Stimulated activated memory B cell treated with anti-CD40 and anti-IgM and Interleukin-4, amounts not matched to agents 10 μg/mL and 1 μg/mL and 100 μg/mL, for 72 hours (primary cell): ENCODE measurements at places on chromosomes 7 and 10.

DNA sequence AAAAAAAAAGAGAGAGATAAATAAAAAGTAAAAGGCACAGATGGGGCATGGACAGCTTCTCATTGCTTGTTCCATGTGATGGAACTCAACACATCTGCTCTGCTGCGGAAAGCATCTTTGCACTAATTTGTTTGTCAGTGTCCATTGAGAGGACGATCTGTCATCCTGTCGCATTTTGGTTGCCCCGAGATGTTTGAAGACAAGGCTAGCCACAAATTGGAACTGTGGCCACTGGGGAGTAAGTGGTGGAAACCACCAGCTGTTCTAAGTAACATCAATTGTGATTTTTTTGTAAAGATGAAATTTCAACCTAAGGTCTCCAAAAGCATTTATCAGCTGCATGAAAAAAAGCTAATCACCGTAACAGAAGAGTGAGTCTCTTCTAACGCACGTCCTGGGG lies 312.7 kb downstream of the ADARB2 start:
- ATAC-seq: peak; percentile 58

DNA sequence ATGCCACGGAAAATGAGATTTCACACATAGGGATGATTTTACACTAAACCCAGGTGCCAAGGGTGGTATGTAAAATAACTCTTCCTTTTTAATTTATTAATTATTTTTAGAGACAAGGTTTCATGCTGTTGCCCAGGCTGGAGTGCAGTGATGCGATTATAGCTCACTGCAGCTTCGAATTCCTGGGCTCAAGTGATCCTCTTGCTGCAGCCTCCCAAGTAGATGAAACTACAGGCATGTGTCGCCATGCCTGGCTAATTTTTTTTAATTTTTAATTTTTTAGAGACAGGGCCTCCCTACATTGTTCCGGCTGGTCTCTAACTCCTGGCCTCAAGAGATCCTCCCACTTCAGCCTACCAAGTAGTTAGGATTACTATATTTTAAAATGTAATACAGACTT lies 2.3 kb upstream of the CNNM1 start:
- no peak for ATAC-seq

GRCh38 chr7:9200626-9201025 lies 767.2 kb downstream of the NXPH1 start:
- no peak for ATAC-seq

DNA sequence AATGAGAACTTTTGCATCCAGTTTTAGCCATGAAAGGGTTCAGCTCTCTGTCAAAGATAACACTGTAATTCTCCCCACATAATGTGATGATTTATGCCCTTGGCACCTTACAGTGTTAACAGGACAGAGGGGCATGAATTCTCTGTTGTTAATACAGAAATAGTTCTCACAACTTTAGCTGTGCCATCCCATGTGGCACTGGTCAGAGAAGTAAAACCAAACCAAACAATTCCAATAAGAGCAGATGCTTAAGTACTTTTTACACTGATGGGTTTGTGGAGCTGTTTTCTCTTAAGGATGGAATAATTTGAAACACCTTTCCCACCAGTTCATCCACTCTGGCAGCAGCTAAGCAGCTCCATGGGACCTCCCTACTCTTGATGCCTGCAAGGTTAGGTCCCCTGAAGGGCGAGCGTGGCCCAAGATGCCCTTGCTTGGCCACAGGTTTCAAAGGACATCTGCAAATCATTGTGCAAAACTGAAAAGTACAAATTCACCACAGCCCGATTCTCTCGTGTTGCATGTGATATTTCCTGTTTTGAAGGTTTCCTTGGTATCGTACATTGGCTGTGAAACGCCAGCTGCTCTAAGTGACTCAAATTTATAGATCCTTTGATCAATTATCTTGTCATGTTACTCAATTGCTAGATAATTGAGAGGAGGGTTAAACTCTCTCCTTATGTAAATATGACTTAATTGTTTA lies 82.5 kb upstream of the CREB5 start:
- peak; percentile 69 for ATAC-seq
